Sigmoid colon (tissue), 7 donors: ENCODE measurements at places on chromosomes 1 and 21. TPM values are rescaled to one million over a fixed set of nuclear protein-coding genes. Genes with fewer than 3 reads are reported as not detected.

- no peak for DNase-seq
Observed at GRCh38 chr1:16139473-16139962, 16.4 kb downstream of the EPHA2 start.

DNA sequence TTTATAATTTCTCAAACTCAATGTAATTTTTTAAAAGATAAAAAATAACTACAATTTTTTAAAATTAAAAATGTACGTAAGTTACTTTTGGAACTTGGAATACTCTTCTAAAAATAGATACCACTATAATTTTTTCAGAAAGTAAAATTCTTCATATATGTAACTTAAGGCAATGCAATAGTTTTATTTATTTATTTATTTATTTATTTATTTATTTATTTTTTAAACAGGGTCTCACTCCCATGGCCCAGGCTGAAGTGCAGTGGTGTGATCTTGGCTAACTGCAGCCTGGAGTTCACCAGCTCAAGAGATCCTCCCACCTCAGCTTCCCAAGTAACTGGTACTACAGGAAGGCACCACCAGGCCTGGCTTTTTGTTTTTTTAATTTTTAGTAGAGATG lies 3.1 kb upstream of the KRTAP23-1 start:
- no peak for DNase-seq

DNA sequence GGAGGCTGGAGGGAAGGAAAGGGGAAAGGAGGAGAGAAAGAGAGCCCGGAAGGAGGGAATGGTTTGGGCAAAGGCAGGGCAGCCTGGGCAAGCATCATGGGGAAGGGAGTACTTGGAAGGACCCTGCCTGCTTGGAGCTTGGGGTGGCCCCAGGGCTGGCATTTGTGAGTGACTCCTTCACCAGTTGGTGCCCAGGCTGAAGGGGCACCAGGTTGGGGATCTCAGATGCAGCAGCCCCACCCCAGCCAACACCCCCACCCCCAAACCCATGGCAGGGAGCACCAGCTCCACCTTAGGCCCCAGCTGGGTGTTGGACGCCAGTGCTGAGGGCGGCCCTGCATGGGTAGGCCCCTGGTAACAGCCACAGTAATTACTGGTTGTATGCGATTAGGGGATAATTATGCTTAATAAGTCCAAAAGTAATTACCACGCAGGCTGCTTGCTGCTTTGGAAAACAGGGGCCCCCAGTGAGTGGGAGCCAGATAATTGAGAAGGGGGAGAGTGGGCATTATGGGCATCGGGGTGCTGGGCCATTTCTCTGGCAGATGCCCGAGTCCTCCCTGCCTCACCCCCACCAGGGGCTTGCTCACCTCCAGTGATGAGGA lies 78.3 kb downstream of the VWA5B1 start:
- DNase-seq = peak; percentile 54

DNA sequence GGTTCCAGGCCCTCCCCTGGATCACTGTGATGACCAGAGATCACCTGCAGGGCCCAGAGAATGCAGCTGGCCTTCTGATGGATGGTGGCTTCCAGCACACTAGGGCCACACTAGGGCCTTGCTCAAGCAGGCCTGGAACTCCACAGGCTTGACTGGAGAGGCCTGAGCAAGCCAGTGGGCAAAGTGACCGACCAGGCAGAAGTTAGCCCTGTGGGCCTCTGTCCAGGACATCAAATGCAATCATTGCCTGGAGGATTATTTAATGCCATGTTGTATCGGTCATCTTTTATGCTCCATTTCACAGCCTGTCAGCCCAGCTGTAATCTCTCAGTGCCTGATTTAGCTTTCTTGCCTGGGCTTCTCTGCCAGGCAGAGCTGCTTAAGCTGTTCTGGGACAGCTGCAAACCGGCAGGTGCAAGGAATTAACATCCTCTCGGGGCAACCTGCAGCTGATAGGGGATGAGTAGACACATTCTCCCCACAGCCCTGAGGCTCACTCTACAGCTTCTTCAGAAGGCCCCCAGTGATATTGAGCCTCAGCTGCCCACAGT lies 17.7 kb downstream of the NENF start:
- peak; percentile 52 for DNase-seq

GRCh38 chr1:155083865-155084721 lies 5.5 kb downstream of the EFNA3 start:
- no peak for DNase-seq

GRCh38 chr1:94125551-94126514 lies 4.9 kb upstream of the ABCA4 start:
- no peak for DNase-seq

- DNase-seq = no peak
Observed at GRCh38 chr1:201378804-201379203, 1.3 kb upstream of the TNNT2 start.

Gene LCE3D
- total RNA-seq = not detected

Gene CA14
- total RNA-seq = 4.3 TPM

Gene OR2L13
- not detected for total RNA-seq

Gene DIO1
- not detected for total RNA-seq

Gene NT5C1A
- not detected for total RNA-seq

Gene SPATA21
- not detected for total RNA-seq
